Urinary bladder (tissue), 4 donors: ENCODE measurements at places on chromosomes 12 and 14. TPM values are rescaled to one million over a fixed set of nuclear protein-coding genes. Genes with fewer than 3 reads are reported as not detected.

DNA sequence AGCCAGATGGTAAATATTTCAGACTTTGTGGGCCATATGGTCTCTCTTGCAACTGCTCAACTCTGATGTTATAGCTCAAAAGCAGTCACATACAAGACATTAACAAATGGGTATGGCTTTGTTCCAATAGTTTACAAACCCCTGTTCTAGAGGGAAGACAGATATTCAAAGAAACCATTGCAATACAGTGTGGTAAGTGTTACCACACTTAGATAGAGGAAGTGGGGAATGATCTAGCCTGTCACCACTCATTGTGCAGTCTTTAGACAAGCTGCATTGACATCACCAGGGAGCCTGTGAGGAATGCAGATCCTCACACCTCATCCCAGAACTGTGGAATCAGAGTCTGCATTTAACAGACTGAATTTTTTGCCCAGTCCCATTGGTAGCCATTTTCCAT is 80.0 kb upstream of the RGS6 start:
- DNase-seq, result no peak

DNA sequence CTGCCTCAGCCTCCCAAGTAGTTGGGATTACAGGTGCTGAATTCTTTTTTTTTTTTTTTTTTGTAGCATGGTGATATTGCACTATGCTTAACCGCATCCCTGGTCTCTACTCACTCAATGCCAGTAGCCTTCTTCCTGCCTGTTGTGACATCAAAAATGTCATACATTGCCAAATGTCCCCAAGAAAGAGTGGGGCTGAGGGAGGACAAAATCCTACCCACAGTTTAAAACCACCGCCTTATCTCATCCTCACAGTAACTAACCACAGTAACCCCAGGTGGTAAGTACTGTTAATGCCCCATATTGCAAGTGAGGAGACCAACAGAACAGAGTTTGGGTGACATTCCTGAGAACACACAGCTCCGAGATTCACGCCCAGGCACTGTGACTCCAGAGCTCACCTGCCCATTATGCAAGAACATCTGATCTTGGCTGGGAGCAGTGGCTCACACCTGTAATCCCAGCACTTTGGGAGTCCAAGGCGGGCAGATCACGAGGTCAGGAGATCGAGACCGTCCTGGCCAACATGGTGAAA is 19.6 kb downstream of the MORN3 start:
- DNase-seq, result no peak

DNA sequence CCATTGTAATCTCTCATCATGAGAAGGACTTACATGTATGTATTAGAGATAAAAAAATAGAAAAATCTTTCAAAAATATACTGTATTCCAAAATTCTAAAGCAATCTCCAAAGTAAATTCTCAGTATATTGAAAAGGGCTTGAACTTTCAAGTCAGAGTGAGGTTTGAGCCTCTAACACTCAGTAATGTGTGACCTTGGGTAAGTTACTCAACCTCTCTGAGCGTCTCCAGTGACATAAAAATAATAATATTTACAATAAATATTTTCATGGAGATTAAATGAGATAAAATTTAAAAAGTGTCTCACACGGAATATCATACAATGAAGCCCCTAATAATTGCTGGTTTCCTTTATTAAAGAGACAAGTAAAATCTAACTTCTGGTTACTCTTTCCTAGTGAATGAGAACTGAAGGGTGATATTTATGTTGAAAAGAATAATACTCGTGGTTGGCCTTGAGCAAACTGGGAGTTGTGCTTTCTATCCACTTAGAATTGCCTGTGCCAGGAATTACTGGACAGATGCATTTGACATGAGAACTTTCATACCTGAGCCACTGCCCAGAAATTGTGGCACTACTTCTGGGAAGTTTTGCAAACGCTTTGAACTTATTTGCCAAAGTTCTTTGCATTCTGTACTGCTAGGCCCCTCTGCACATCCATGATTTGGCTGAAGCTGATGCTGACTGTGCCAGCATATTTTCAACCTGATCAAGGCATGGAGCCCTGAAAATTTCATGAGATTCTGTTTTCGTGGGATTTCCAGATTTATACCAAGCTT is 933.7 kb downstream of the GALC start:
- DNase-seq, result no peak

- DNase-seq, result no peak
These were observed 47.1 kb upstream of the GALNT9 start for GRCh38 chr12:132376464-132376830.

GRCh38 chr14:54488318-54488645 is 498 bp downstream of the GMFB start:
- no peak for DNase-seq

The KCNH3 gene
- 0.58 TPM for total RNA-seq

The ARMH4 gene
- 39.9 TPM for total RNA-seq

The MMP17 gene
- 3.9 TPM for total RNA-seq
